Activated naive CD8-positive, alpha-beta T cell treated with anti-CD3 and anti-CD28 coated beads, Interleukin-2, amount 10 ng/mL, durations not matched to agents 7 days and 5 days (primary cell): ENCODE measurements at places on chromosomes 2 and 18.

DNA sequence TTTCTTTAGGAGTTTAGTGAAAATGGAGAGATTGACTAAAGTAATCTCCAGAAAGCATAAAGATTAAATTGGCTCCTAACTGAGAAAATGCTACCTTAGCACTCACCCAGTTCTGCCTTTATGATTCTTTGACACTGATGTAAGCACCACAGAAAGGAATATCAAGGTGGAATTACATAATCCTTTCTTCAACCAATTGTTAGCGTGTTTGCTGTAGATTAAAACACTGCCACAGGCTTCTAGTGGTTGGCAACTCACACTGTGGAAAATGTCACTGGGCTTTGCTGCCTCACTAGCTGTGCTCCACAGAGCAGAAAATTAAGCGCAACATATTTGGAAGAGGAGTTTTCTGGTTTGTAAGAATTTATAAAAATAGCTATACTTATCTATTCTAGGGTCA is 104.1 kb downstream of the DLGAP1 start:
- no peaks in the 10 kb centered on the region for H3K4me1 ChIP-seq
- H3K27me3 ChIP-seq: peaks cover 3% of the 10 kb centered on the region
- DNase-seq: no peak
- no peak overlapping the region for H3K4me3 ChIP-seq
- H3K27ac ChIP-seq: no peak overlapping the region

- no peak overlapping the region for H3K27ac ChIP-seq
- no peaks in the 10 kb centered on the region for H3K27me3 ChIP-seq
- H3K36me3 ChIP-seq: peaks cover 4% of the 10 kb centered on the region
These were observed 50.9 kb downstream of the BIN1 start for GRCh38 chr2:127056086-127056485.

DNA sequence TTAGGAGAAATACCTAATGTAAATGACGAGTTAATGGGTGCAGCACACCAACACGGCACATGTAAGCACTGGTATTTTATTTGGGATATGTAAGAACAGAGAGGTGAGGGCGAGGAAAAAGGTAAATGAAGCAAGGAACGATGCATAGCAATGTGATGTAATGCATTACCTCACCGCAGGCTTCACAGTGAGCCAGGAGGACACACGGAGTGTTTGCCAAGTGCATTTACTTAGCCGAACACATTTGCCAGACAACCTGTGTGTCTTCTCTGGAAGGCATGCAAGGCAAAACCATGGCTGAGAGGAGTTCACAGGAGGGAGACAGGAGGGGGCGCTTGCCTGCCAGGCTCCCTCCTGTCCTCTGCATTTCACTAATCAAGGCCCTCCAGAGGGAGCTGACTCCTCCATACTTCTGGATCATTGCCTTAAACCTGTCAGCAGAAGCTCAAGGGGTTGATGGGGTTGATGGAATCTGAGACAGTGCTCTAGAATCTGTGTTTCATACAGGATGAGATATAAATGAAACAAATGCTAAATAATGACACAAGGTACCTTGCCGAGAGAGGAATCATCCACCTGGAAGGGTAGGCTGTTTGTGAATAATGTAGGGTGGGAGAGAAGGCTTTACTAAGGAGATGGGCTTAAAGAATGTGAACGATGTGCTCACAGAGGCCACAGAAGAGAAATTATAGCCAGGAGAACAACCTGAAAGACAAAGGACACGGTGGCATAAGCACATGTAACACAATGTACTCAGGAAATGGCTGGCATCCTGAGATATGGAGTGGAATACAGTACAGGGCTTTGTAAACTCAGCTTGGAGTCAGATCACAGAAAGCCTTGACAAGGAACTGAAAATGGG is 9.1 kb upstream of the TPRKB start:
- no peaks in the 10 kb centered on the region for H3K27me3 ChIP-seq
- no peak for DNase-seq
- peaks cover 40% of the 10 kb centered on the region for H3K36me3 ChIP-seq
- H3K27ac ChIP-seq: no peak overlapping the region

GRCh38 chr18:6939972-6940371 is 177.6 kb downstream of the LAMA1 start:
- no peak overlapping the region for H3K4me3 ChIP-seq
- no peak overlapping the region for H3K27ac ChIP-seq

- no peaks in the 10 kb centered on the region for H3K36me3 ChIP-seq
- no peak for DNase-seq
- H3K4me1 ChIP-seq: no peaks in the 10 kb centered on the region
- H3K27me3 ChIP-seq: peaks cover 11% of the 10 kb centered on the region
These were observed 19.0 kb upstream of the IGFBP5 start for GRCh38 chr2:216714376-216714775.

GRCh38 chr2:233030-233429 is 30.8 kb downstream of the SH3YL1 start:
- no peak overlapping the region for H3K4me3 ChIP-seq
- H3K36me3 ChIP-seq: peaks cover 3% of the 10 kb centered on the region
- no peak overlapping the region for H3K27ac ChIP-seq

DNA sequence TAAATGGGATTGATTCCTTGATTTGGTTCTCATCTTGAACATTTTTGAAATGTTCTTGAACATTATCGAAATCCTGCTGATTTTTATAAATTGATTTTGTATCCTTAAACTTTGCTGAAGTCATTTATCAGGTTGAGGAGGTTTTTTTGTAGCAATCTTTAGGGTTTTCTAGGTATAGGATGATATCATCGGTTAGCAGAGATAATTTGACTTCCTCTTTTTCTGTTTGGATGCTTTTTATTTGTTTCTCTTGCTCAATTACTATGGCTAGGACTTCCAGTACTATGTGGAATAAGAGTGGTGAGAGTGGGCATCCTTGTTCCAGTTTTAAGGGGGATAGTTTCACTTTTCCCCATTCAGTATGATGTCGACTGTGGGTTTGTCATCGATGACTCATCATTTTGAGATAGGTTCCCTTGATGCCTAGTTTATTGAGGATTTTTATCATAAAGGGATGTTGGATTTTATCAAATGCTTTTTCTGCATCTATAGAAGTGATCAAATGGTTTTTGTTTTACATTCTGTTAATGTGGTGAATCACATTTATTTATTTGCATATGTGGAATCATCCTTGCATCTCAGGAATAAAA is 201.5 kb upstream of the ZSWIM2 start:
- no peak overlapping the region for H3K4me3 ChIP-seq
- no peaks in the 10 kb centered on the region for H3K27me3 ChIP-seq
- H3K4me1 ChIP-seq: peaks cover 3% of the 10 kb centered on the region
- DNase-seq: no peak
- no peak overlapping the region for H3K27ac ChIP-seq
- H3K36me3 ChIP-seq: no peaks in the 10 kb centered on the region

GRCh38 chr2:57461624-57462023 is 585.0 kb upstream of the VRK2 start:
- H3K4me3 ChIP-seq: no peak overlapping the region
- no peaks in the 10 kb centered on the region for H3K36me3 ChIP-seq
- H3K4me1 ChIP-seq: no peaks in the 10 kb centered on the region
- no peak overlapping the region for H3K27ac ChIP-seq
- DNase-seq: no peak
